Left cardiac atrium (tissue), 4 donors: ENCODE measurements at places on chromosomes 3 and 15.
A peak's percentile ranks its signal among the peaks of the same experiment; 100 is the strongest.

DNA sequence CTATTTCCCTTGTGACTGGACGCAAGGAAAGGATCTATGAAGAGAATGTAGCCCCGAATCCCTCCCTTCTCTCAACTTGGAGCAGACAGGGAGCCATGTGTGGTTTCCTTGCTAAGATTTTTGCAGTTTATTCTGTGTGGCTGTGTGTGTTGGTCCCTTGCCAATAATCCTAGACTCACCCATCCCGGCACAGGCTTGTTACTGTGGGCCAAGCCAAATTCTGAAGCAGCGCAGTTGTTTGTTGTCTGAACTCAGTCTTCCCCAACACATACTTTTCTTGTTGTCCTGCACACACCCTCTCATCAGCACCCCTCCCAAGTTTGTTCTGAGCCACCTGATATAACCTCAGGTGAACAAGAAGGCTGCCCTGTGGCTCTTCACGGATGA is 193.3 kb upstream of the CTDSPL start:
- peak; percentile 54 for DNase-seq

- DNase-seq = no peak
These were observed 54.6 kb upstream of the LIPC start for GRCh38 chr15:58377193-58377592.

DNA sequence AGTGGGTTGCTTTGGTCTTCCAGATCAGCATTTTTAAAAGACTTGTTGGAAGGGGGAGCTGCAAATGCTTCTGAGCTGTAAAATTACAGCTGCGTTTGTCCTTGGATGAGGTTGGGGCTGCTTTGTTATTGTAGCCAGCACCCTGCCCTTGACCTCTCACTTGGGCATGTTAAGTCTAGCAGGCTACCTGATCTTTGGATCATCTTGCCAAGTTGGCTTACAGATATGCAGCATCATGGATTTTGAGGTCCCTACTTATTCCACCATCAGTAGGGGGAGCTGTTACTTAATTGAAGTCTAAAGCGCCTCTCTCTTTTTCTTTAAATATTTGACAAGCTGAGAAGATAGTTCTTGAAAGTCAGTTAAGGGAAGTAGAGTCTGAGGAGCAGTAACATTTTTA is 793.0 kb downstream of the MCTP2 start:
- no peak for DNase-seq

DNA sequence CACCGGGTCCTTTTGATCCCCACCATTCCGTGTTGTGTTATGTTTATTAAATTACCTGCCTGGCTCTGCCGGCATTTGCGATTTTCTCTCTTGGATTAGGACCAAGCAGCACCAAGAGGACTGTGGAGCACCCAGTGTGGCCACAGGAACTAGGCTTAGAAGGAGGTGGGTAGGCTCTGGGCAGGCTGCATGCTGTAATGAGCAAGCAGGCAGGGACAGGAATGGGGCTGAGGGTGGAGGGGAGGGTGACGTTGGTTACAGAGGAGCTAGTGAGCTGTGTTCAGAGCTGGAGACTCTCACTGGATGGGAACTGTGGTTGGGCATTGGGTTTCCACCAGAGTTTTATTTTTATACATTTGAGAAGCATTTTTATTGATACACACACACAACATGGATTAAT is 7.9 kb upstream of the SCN5A start:
- no peak for DNase-seq

GRCh38 chr3:83890763-83891135 is 1068.0 kb upstream of the CADM2 start:
- no peak for DNase-seq

DNA sequence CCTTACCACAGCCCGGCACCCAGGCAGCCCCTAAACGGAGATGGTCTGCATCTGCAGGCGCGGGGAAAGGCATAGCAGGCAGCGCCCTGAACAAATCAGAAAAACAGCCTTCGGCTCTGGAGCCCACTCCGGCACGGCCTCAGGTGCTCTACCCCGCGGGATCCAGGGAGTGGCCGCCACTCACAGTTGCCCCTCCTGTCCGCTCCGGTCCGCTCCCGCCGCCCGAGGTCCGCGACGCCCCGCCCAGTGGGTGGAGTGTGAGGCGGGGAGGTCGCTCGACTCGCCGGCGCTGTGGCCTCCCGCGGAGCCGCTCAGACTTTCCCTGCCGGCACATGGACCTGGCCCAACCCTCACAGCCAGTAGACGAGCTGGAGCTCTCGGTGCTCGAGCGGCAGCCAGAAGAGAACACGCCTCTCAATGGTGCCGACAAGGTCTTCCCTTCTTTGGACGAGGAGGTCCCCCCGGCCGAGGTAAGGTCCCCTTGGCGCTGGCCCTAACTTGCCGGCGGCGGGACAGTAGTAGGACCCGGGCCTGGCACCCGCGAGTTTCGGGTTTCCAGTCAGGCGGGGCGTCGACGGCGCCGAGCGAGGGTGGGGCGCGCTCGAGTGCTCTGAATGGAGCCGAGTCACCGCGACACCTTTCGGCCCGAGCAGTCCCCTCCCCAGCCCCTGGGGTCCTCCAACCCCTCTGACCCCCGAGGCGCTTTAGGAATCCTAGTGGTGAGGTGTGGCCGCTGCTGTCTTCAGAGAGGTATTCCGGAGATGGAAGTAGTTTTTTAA is at the start of gene C3orf52:
Gene C3orf52 (plus strand): TSS at position 314 of the 779 bp plus-strand sequence. CDS start 19 bp downstream, at position 333.
- DNase-seq = peak; percentile 89

GRCh38 chr15:79897380-79897678 is 515 bp upstream of the MTHFS start:
- no peak for DNase-seq

- DNase-seq = no peak
These were observed 734.2 kb upstream of the ALCAM start for GRCh38 chr3:104632521-104632920.

DNA sequence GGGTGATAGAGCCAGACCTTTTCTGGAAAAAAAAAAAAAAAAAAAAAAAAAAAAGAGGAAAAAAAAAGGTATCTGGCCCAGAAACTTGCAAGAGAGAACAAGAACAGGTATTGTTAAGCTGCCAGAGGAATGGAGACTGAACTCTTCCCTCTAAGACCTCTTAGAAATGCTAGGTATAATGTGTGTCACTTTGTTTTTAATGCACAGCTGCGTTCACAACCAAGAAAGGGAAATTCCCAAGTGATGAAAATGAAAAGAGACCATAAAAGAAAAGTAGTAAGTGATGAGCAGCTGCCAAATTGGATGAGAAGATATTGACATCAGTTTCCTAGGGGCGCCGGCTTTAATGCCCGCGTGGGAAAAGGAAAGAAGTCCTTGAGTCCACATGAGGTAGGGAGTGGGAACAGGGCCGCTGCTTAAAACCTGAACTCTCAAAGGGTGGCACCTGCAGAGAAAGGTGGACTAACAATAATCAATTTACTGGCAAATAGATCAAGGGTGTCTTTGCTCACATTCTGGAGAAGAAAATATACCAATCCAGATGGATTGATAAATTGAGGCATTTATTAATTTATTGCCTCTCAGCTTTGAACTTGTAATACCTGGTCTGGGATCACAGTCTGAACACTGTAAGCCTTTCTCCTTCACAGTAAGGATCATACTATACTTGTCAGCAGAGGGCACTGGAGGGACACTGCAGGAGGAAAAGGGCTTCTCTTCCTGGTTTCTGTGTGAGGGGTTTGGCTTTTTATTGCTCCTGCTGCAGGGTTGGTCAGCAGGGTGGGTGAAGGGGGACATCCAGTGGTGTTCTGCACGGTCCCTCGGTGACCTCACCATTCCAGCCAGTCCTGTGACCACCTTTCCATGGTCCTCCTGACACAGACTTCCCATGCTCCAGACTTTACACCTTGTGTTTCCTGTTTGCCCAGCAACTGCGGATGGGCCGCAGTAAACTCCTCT is 131.6 kb downstream of the AQP9 start:
- DNase-seq = no peak

- no peak for DNase-seq
These were observed 347 bp upstream of the C3orf62 start for GRCh38 chr3:49277383-49277775.

GRCh38 chr3:111069974-111070771 is 1.4 kb upstream of the NECTIN3 start:
- DNase-seq = peak; percentile 21

GRCh38 chr3:186609247-186609868 is 3.5 kb upstream of the AHSG start:
- DNase-seq = no peak

DNA sequence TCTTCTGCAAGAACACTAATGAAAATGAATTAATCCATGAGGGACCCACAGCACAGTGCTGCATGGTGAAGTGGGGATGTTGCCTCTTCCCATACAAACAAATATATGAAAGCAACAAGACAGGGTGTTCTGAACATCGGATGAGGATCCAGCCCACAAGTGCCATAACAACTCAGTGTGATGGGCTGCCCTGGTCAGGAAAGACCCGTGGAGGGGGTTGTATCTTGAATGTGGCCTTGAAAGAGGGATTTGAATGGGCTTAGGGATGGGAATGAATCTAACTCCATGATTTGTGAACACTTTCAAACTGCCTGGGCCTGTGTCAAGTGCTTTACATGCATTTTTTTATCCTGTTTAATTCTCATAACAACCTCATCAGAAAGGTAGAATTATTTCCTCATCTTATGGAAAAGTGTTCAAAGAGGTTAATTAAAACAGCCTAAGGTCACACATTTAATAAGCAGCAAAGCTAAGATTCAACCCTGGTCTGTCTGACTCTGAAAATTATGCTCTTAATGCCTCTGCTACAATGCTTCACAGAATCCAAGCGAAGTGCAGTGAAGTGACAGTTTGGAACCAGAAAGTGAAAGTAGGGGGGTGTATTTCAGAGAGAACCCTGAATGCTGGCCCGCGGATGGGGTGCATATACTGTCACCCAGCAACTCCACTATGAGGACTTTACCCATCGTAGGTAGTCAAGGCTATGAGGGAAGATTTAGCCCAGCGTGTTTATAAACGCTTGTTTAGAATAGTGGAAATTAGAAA is 65.6 kb upstream of the HEG1 start:
- DNase-seq = no peak

DNA sequence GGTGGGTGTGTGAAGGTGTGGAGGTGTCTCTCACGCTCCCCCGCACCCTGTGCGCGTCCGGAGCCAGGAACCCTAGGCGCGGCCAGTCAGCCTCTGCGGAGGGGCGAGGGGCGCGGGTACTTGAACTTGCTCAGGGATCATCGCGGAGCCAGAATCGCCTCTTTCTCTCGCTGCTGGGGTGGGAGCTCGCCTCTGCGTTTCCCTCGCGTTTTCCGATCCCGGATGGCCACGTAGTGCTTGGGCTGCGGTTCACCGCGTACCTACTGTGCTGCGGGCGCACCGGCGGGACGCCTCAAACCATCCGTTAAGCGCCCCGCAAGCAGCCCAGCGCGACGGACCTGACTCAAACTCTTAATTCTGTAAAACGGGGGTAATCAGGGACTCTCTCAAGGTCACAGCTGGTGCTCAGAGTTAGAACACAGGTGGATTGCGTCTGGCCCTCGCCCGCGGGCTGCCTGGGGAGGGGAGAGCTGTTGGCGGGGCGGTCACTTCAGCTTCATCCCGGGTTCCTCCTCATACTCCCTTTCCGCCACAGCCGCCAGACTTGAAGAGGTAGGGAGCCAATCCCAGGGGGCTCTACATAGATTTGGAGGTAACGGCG is 686 bp downstream of the MYRIP start:
- DNase-seq = peak; percentile 18

DNA sequence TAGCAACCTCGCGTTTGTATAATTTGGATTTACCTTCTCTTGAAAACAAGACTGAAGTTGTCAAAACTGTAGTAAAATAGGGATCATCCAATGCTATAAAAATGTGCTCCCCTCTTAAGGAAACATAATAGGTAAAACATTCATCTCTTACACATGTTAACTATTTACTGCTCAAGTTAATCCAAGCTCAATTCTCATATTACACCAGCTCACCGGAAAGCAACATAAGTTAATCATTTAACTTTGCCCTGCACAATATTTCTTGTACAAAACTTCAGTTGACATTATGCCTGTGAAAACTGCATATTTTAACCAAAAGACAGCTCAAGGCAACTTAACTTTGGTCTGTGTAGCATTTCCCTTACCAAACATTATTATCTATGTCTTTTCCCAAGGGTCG is 634.2 kb downstream of the NAALADL2 start:
- no peak for DNase-seq

DNA sequence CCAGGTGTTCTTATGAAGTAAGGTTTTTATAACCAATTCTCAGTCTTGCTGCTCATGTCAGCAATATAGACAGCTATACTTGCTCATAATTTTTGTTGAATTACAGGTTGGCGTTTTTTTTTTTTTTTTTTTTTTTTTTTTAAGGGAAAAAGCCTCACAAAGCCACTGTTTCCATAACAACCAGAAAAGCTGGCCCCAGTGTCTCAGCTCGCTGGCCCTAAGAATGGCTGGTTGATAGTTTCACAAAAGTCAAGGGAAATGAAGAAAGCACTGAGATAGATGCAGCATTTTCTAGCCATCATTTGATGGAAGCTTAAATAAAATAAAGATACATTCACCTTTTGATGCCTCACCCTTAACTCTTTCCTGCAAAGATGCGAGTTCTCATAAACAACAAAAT is 121.9 kb downstream of the C3orf70 start:
- DNase-seq = no peak

DNA sequence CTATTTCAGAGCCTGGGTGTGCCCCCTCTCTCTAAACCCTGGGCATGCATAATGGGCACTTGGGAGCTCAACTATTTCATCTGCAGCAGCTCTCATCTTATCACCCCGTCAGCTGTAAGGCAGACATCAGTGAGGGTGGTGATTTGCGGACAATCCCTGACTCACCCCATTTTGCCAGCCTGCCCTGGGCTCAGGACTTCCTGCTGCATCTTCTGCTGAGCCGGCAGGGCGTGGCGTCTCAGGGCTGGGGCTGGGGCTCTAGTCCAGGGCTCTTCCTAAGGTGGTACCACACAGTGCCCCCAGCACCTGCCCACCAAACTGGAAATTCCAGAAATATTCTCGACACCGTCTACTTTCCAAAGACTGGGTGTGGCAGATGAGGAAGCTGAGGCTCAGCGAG is 925 bp upstream of the PSTPIP1 start:
- peak; percentile 64 for DNase-seq

DNA sequence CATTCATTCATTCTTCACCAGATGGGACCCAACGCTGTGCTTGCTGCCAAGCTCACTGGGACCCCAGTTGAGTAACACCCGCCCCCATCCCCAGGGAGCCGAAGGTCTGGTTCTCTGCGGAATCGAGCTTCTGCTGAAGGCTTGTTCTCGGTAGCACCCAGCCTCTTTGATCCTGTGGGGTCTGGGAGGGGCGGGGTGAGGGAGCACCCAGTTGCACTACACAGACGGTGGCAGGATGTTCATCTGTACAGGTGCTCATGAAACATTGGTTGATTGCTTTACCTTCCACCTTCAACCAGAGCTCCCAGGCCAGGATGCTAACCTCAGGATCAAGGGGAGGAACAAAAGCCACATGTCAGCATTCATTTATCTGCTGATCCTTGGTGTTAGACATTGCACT is 77.7 kb upstream of the RGMA start:
- no peak for DNase-seq

DNA sequence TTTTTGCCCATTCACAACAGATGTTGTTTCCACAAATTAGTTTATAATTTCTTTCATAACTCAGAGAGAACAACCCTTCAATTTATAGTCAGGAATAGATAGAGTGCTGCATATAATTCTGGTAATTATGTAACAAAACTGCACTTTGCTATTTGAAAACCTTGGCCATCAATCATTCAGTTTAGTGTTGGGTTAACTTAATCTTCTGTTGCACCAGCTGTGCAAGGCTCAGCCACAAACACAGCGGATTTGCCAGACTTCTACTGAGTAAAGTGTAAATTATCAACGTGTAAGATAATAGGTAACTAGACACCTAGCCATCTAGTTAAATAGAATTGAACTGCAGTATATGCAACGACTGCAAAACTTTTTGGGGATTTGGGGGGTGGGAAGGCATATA is 1064.3 kb upstream of the EPHA6 start:
- DNase-seq = no peak
